ENCODE measurements at places on chromosomes 12 and 14.

DNA sequence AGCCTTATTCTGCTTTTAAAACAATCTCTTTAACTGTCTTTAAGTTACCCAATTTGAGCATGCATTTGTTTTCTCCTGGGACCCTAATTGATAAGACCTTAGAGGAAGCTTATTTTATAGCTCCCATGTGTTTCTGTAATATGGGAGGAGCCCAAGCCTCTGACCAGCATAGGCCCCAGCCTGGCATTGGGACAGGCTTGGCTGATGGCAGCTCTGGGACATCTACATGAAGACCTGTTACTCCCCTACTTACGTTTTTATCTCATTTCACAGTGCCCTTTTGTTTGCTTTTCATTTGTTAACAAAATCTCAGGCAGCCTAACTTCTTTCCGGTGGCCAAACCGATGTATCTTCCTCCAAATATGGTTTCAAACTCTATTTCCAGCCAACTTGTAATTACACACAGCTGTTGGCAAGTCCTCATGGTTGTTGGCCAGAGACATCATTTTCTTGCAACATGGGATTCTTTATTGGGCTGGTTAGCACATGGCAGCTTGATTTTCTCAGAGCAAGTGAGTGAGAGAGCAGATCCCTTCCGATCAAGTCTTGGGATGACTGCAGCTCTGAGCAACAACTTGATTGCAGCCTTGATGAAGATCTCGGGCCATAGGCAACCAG, 1117.5 kb downstream of the AACS start:
- no peak for DNase-seq

- no peak for DNase-seq
Observed at GRCh38 chr12:18422871-18423270, 161.6 kb downstream of the PIK3C2G start.

DNA sequence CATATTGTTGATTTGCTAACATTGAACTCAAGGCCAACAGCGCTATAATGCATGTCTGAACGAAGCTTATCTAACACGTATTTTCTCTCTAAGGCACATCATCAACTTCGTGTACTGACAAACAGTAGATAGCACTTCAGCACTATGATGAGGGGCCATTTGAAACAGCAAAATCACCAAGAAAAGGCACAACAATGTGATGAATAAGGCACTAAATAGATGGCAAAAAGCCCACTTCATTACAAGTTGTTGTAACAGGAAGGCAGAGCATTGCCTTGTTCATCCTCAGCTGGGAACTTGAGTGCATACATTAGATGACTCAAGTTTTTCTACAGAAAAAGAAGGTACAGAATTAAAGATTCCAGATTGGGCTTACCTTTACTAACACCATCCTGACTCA, 75.2 kb downstream of the LIN7A start:
- no peak for DNase-seq

DNA sequence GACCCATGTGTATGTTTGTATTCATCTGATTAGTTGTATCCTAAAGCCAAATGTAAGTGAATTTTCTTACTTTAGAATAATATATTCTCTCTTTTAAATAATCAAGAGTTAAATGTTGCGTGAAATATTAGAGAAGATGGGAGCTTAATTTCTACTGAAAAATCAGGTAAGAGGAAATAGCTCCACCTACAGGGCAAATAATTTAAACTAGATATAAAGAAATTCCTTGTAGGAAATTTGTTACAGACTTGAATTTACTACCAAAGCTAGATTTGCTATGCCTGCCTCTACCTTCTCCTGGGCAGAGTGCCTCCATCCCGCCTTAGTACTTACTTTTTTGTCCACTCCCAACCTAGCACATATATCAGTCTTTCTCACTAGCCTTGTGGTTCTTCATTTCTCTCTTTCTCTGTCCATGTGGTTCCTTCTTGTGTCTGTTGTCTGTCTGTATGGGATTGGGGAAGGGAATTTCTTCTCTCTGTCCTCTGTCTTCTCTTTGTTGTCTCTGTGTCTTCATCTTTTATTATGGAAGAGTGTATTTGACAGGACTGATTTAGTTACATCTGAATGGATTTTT, 44.7 kb downstream of the PALS1 start:
- DNase-seq, result no peak

DNA sequence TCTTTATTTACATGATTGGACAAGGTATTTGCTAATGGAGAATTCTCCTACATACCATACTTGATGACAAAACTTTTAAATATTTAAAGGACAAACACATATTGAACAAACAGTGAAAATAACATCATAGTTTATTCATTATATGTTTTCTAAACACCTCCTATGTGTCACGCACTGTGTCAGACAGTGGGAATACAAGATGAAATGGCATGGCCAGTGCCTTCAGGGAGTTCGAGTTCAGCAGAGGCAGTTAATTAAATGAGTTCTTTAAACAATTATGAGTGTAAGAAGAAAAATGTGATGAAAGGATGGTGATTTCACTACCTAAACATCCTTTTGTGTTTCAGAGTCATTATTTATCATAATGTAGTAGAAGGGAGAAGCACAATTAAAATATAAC, 159.8 kb downstream of the KCNH5 start:
- DNase-seq, result no peak

DNA sequence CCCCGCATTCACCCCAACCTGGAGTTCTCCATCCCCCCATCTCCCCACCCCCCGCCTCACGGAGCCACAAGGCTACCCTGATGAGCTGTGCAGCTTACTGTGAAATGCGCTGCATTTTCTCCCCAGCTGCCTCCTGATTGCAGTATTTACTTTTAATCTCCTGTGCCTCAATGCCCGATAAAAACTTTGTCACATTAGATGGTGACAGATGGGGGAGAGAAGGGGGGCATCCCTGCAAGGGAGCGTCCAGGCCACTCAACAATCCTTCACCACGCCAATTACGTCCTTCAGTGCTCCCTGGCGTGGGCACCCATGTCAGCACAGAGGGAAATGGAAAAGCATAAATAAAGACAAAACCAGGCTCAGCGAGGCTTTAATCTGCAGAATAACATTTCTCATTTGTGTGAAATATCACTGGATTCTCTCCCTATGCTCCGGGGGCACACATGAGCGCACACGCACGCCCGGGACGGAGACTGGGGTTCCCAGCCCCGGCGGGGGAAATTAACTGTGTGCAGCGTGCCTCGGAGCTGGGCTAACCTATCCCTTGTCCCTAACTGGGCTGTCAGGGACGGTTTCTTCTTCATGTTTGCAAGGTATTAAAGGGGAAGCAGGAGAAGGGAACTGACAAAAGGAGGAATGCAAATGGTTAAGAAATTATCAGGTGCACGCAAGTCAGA, 186.7 kb upstream of the VASH1 start:
- DNase-seq, result no peak

GRCh38 chr12:109377139-109377685, 29.5 kb downstream of the MYO1H start:
- DNase-seq, result no peak

GRCh38 chr14:90544566-90544965, 147.7 kb downstream of the CALM1 start:
- DNase-seq, result no peak

GRCh38 chr12:16187660-16188059, 89.8 kb downstream of the SLC15A5 start:
- DNase-seq, result no peak

GRCh38 chr12:87679251-87679650, 349.9 kb downstream of the C12orf50 start:
- no peak for DNase-seq

DNA sequence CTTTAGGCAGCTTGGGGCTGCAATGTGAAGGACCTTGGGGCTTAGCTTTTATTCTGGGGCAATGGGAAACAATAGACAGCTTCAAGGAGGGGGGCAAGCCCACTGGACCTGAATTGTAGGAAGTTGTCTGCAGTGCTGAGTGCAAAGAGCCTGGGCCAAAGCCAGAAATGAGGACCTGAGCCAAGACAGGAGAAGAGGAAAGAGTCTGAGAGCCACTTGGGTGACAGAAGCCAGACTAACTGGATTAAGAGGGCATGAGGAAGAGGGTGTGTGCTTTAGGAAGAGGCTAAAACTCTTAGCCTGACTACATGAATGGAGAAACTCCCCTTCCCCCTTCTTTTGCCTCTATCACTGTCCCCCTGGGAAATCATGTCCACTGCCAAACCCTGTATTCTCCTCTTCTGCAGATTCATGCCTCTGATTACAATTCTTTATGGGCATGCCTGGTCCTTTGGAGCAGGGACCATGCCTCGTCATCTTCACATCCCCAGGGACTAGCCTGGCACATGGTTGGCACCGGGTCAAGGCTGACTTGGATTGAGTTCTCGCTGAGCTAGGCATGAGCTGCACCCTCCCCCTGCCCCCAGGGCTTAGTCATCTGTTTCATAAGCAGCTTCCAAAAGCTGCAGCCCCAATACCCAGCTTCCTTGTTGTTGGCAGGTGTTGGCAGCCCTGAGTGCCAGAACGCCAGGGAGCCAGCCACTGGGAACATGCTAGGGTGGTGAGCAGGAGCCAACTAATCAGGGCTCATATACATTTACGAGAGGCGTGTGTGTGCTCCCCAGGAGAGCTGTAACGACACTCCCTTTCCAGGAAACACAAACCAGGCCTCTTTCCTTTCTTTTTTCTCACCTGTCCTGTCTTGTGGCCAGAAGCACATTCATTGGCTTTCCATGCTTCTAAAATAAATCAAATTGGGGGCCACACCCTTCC, 27.7 kb upstream of the JDP2 start:
- DNase-seq, result no peak

DNA sequence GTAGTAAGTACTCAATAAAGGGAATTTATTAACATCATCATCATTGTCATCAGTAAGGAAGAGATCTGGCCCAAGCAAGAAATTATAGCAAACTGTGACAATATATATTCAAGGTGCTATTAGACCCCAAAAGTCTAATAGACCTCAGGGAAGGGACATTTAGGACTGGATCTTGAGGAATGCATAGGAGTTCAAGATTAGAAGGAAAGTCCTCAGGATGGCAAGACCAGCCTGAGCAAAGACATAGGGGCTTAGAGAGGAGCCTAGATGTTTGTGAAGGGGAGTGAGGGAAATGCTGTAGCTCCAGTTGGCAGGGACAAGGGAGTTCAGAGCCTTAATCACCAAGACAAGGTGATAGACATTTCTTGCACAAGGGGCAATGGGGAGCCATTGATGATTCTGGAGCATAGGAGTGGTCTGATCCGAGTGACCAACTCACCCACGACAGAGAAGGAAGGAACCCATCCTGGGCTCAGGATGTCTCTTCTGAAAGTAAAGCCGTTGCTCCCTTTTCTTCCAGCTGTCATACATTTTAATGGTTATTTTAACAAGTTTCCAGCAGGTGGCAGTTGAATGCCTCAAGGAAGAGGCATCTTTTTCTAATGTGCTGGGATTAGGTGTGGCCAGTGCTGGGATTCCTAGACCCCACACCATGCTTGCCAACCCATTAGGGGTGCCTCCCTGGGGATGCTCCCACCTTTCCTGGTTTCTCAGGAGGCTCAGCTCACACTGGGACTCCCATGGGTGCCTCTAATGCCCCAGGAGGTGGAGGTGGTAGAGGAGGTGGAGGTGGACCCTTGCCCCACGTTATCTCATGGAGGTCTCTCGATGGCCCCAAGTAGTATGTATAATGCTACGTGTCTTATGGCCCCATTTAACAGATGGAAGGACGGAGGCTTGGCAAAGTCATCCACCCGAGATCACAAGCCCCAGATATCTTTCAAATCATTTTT, 37.8 kb downstream of the PHETA1 start:
- no peak for DNase-seq

GRCh38 chr14:80080601-80081000, 130.7 kb downstream of the DIO2 start:
- no peak for DNase-seq

- no peak for DNase-seq
Observed at GRCh38 chr14:94213021-94213420, 38.9 kb downstream of the PPP4R4 start.

GRCh38 chr14:63224196-63224595, 20.0 kb downstream of the RHOJ start:
- DNase-seq, result no peak

DNA sequence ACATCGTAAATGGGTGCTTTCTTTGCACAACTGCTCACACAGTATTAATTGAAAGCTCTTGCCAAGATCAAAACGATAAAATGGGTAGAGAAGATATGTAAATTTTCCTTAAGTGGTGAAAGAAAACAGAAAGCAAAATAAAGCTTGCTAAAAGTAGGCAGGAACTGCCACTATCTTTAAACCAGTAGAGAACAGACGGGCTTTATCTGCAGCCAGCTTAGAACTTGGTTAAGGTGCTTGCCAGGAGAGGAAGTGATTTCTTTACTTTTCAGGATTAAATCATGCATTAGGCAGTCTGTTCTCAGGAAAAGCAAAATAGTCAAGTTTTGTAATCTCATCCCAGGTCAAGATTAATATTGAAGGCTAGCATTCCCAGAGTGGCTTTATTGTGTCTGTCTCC, 56.9 kb upstream of the CCDC175 start:
- DNase-seq, result no peak

- no peak for DNase-seq
Observed at GRCh38 chr12:108289350-108290161, 49.6 kb downstream of the CMKLR1 start.

DNA sequence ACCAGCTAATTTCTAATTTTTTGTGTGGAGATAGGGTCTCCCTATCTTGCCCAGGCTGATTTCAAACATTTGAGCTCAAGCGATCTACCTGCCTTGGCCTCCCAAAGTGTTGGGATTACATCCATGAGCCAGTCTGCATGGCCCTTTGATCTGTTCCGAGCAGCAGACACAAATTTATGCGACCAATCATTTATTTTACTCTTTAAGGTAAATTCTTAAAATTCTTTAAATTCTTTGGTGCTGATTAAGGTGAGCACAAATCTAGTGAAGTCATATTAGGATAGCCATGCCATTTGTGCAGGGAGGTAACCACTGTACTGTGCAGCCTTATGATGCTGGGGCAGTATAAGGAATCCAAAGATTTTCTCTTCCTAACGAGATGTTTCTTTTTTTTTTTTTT, 135.7 kb downstream of the SRGAP1 start:
- DNase-seq, result no peak

DNA sequence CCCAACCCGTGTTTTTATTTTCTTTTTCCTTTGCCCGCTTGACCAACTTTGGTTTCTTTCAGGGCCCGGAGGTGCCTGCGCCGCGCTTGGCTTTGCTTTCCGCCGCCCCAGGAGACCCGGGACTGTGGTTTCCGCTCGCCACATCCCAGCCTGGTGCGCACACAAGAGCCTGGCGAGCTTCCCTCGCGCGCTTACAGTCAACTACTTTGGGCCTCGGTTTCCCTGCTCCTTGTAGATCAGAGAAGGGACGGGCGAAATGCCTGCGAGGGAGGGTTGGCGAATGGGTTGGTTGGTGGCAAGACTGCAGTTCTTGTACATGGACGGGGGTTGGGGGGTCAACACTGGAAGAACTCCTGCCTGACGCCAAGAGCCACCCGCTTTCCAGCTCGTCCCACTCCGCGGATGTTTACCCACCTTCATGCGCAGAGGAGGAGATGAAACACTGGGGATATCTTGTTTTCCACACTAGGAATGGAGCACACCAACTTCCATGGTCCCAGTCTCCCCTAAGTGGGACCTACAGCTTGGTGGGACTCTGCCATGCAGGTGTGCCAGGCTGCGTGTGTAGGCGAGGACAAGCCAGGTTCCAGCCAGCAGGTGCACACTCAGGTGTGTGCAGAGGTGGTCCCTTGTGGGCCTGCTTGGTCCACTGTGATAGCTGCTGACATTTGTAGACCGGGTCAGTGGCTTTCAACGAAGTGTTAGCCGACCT, 16.6 kb upstream of the TBX3 start:
- no peak for DNase-seq

Measured in stimulated activated CD8-positive, alpha-beta memory T cell treated with anti-CD3 and anti-CD28 coated beads, Interleukin-4, amount 100 ng/mL, for 24 hours (primary cell).